H1 (cell line): ENCODE measurements at places on chromosomes 2 and 18.
A peak's percentile ranks its signal among the peaks of the same experiment; 100 is the strongest.

DNA sequence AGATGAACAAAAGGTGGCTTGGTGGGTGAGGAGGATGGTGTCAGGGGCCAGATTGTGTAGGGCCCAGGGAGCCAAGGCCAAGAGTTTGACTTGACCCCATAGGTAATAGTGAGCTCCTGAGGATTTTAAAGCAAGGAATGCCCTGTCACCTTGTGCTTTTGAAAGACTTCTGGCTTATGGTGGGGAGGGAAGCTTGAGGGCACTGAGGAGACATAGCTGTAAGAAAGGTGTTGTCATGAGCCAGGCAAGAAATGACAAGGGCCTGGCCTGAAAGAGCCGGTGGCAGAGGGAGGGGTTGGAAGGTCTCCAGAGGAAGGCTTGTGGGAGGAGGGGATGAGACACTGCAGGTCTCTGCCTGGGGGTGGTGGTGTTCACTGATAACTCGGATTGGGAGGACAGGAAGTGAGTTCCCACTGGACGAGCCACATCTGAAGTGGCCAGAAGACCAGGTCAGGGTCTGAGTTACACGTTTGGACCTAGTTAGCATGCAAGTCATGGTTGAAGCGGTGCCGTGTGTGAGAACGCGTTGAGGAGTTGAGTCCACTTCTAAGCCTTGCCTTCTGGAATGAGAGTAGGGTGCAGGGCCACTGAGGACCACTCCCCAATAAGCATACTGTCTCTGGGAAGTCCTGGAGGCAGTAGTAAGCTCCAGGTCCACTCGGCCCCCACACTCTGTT lies 64.3 kb downstream of the TET3 start:
- no peak for DNase-seq

- no peak for DNase-seq
Observed at GRCh38 chr2:232375164-232375563, 3.4 kb upstream of the ALPP start.

DNA sequence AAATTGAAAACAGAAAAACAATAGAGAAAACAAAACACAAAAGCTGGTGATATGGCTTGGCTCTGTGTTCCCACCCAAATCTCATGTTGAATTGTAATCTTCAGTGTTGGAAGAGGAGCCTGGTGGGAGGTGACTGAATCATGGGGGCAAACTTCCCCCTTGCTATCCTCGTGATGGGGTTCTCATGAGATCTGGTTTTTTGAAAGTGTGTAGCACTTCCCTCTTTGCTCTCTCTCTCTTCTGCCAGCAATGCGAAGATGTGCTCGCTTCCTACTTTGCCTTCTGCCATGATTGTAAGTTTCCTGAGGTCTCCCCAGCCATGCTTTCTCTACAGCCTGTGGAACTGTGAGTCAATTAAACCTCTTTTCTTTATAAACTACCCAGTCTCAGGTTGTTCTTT lies 112.3 kb upstream of the UXS1 start:
- DNase-seq, result no peak

DNA sequence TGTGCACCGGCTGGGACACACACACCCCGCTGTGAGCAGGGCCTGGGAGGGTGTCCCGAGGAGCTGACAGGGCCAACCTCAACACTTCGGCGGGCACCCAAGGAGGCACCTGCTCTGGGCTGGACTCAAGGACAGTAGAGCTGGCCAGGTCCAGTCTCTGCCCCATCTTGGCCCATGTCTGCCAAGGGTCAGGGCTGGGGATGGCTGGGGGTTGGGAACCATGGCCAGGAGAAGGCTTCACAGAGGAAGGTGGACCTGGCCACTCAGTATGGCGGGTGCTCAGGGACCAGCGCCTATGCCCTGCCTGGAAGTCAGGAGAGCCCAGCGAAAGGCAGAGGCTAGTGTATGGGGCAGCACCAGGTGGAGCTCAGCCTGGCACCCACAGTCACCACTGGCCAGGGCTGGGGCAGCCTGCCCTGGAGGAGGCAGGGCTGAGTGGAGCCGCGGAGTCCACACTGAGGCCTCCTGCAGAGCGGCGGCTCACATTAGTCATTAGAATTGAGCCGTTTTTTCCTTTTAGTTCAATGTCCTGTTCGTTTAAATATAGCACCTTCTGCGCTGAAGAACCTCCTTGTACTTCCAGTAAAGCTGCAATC lies 4.2 kb downstream of the ERFE start:
- peak; percentile 50 for DNase-seq

GRCh38 chr2:70964596-70965386 lies 13.6 kb upstream of the ANKRD53 start:
- DNase-seq, result peak; percentile 92

DNA sequence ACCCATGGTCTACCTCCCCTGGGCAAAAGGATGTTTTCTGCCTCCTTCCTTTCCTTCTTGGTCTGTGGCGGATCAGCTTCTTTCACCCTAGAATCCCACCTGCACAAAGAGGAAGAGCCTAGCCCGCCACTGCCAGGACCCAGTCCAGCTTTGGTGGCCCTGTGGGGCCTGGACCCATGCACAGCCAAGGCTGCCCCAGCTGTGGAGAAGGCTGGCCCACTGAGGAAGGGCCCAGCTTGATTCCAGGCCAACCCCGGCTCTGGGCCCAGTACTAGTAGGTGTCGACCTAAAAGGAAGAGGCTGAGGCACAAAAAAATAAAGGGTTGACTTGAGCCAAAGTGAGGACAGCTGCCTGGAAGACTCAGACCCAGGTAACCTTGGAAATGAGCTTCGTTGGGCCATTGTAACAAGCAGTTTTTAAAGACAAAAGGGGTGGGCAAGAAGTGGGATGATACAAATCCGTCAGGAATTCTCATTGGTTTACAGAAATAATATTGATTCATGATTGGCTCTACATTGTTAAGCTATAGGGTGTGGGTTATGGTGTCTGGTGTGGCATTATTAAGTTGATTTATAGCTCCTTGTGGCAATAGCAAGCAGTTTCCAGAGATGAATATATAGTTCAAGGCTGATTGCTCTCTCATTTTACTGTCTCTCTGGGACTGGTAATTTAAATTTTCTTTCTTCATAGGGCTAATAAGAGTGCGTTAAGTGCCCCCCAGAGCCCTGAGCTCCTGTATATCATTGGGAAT lies 29.8 kb upstream of the MAL start:
- no peak for DNase-seq

DNA sequence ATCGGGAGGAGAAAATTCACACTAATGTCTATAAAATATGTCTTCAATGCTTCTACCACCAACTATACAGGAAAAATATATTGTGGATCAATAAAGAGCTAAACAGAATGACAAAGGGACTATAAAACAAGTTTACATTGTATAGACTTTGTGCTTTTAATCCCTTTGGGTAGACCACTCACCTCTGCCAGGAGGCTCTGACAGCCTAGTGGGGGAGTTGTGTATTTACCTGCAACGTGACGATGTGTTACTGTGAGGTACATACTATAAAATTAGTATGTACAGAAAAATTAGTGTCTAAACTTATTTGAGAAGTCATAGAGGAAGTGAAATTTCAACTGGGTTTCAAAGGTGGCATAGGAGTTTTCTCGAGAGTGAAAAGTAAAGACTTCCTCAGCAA lies 243.3 kb upstream of the REG3G start:
- DNase-seq, result no peak

- DNase-seq, result no peak
Observed at GRCh38 chr2:20371323-20372025, 20.8 kb upstream of the PUM2 start.

DNA sequence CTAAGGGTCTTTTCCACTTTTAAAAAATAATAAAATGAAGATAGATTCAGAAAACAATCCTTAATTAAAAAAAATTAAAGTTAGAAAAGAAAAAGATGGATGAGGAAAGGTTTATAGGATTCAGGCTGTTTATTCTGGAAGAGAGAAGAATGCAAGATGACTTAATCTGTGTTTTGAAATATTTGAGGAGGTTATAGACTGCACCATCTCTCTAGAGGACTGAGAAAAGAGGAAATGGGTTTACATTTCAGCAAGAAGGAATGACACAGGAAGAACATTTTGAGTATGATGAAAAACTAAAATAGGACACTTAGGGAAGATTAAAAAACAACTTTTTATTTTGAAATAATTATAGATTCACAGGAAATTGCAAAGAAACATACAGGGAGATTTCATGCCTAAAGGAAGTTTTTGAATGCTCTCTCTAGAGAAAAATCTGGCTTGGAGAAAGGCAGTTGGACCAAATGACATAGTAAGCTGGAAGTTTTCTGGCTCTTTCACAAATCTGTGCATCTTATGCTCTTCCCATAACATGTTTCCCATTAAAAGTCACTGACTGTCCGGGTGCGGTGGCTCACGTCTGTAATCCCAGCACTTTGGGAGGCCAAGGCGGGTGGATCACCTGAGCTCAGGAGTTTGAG lies 75.0 kb downstream of the CERS6 start:
- DNase-seq, result no peak

DNA sequence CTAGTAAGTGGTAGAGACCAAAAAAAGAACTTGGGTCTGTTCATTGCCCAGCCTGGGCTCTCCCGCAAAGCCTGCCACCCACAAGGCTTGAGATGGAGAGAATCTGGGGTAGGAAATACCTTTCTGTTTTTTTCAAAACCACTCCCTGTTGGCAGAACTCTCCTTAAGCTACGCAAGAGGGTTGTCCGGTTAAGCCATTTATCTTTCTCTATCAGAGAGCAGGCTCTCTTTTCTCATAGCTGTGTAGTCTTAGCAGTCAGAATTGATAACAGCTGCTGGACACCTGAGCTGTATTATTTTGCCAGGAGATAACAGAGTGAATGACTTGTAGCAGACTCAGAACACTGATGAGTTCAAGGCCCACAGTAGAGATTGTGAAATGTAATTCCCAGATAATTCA lies 1088.1 kb downstream of the TSN start:
- DNase-seq, result no peak

- no peak for DNase-seq
Observed at GRCh38 chr2:237669628-237670392, 42.4 kb downstream of the LRRFIP1 start.

GRCh38 chr2:17166506-17166905 lies 351.7 kb downstream of the RAD51AP2 start:
- DNase-seq, result no peak

DNA sequence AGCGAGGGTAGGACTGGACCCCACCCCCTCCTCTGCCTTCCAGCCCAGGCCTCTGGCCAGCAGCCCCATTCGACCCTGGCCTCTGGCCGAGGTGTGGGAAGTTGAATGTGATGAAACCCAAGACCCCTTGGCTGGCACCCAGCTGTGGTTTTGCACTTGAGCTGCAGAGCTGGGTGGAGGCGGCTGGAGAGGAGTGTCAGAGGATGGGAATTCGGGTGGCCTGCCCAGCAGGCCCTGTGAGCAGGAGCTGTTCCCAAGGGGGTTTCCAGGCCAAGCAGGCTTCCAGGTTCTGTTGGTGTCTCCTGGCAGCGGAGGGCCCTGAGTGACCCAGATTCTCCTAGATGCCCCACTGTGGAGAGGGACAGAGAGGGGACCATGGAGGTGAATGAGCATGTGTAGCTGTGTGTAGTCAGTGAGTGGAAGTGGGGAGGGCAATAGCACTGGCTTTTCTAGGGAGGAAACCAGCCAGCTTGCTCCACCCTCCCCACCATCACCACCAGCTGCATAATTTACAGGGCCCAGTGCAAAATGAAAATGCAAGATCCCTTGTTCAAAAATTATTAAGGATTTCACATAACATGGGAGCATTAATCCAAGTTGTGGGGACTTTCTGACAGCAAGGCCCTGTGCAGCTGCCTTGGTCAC lies 172.2 kb upstream of the HAAO start:
- DNase-seq, result no peak

- DNase-seq, result no peak
Observed at GRCh38 chr2:230944757-230945372, 19.8 kb upstream of the GPR55 start.

GRCh38 chr2:68946117-68946516 lies 6.6 kb downstream of the GKN2 start:
- DNase-seq, result no peak

DNA sequence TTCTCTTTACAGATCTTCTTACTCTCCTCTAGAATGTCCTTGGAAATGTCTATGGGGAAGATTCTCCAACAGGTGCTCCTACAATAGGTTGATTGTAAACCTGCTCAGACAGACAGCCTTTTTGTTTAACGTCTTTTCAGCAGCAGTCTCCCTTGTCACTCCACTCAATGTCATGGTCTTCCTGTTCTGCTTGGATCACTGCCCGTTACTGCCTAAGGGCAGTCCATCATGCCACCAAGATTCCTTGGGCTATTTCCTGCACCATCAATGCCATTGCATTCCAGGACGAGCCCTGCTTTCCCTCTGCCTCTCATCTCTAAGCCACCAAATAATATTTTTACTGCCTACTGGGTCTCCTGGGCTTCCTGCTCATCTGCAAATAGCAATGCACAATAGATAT lies 97.4 kb upstream of the GALNT5 start:
- DNase-seq, result no peak

- no peak for DNase-seq
Observed at GRCh38 chr2:106561356-106561755, 74.2 kb downstream of the CD8B2 start.

GRCh38 chr2:121236650-121237180 lies 48.3 kb downstream of the TFCP2L1 start:
- no peak for DNase-seq

GRCh38 chr2:84546551-84546950 lies 30.3 kb downstream of the DNAH6 start:
- no peak for DNase-seq

GRCh38 chr2:81942136-81942680 lies 1637.7 kb upstream of the LRRTM1 start:
- DNase-seq, result no peak
